Inflammatory macrophage treated with lipopolysaccharide for 4 hours (primary cell): ENCODE measurements at places on chromosomes 6 and 20.

DNA sequence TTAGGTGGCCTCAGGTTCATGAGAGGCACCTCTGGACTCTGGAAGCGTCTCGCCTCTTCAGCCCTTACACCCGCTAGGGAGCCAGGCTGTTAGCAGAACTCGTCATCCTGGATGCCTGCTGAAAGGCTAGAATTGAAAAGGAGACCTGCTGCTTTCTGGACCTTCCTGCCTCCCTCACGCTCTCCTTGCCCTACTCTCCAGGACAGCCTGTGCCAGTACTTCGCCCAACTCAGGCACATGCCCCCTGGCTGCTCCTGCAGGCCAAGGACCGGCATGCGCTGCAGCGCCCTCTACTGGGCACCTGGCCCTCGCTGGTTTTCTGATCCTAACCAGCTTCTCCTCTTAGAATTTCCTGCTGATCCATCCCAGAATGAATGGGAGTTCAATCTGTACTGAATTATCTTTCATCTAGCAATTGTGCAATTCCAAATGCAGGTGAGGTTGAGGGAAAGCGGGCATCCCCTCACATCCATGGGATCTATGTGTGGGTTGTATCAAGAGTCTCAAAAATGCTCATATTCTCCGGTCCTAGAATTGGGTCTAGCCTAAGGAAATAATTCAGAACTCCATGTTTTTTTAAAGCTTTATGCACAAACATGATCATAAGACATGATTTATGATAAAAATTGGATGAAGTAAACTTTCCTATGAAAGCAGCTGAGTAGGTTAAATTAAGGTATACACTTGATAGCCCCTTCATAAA is 78.0 kb downstream of the PTPN1 start:
- peak; percentile 60 for DNase-seq

GRCh38 chr6:52304983-52305390 is 20.4 kb upstream of the MCM3 start:
- DNase-seq, result peak; percentile 94

GRCh38 chr6:62976566-62976965 is 234.7 kb upstream of the FKBP1C start:
- DNase-seq, result no peak

DNA sequence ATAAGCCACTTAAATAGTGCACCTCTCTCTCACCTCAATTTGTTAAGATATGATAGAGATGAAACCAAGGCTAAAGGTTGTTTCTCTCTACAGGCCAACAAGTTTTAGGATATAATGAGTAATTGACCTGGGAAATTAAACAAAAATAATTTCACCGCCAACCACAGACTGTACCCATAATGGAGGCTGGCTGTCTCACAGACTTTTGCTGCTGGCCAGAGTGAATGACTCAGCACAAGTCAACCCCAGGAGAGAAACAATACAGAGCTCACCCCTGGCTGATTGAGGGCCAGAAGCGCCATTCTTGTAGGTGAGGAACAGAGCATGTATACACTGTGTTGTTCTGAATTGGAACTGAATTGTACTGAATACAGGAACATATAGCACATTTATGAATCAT is 99.9 kb downstream of the CAP2 start:
- DNase-seq, result no peak
